ENCODE measurements at places on chromosomes 1 and 21.

- DNase-seq = no peak
These were observed 23.3 kb downstream of the TTC34 start for GRCh38 chr1:2778220-2778592.

DNA sequence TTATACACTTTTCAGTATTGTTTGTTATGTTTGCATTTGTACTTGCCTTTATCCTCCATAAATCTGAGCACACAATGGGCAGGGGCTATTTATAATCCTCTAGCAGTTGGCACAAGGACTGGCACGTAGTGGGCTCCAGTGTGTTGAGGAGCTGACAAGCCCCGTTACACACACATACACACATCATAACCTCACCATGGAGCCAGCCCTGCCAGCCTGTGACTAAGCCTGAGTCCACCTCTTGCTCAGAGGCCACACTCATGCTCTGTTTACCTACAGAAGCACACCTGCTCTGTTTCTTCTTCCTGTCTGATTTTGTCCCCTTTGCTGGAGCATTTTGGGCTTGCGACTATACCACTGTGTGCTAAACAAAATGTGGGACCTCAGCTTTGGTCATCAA, 64.5 kb upstream of the SPATA6 start:
- no peak for DNase-seq

GRCh38 chr1:153336650-153337049, 12.0 kb downstream of the PGLYRP4 start:
- no peak for DNase-seq

DNA sequence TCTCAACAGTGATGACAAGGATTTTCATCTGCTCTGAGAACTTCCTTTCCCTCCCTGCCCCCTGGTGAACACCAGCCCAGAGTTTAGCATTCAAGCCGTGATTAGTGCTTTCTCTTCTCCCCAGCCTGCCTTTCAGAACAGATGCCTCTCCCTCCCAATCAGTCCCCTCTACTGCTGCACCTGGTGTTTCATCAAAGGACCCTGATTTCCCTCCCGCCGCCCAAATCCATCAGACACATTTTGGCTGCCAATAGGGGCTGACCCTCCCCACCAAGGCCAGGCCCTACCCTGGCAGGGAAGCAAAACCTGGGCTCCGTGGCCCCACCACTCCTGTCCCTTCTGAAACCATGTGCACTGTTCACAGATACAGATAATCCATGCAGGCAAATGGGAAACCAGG, 34.0 kb upstream of the KLHDC7A start:
- DNase-seq = no peak

DNA sequence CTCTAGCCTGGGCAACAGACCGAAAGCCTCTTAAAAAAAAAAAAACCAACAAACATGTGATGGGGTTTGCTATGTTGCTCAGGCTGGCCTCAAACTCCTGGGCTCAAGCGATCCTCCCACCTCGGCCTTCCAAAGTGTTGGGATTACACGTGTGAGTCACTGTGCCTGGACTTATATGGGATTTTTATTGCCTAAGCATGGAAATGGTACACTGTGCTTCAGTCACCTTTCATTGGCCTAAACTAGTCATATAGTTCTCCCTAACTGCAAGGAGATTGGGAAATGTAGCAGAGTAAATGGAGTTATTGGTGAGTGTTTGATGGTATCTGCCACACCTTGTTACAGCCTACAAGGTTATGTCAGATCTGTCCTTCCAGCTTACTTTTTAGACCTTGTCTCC, 17.2 kb upstream of the MEF2D start:
- DNase-seq = no peak

- no peak for DNase-seq
These were observed 31.7 kb upstream of the LAX1 start for GRCh38 chr1:203733009-203733863.

- DNase-seq = no peak
These were observed 64.2 kb downstream of the SLC45A1 start for GRCh38 chr1:8382051-8382505.

DNA sequence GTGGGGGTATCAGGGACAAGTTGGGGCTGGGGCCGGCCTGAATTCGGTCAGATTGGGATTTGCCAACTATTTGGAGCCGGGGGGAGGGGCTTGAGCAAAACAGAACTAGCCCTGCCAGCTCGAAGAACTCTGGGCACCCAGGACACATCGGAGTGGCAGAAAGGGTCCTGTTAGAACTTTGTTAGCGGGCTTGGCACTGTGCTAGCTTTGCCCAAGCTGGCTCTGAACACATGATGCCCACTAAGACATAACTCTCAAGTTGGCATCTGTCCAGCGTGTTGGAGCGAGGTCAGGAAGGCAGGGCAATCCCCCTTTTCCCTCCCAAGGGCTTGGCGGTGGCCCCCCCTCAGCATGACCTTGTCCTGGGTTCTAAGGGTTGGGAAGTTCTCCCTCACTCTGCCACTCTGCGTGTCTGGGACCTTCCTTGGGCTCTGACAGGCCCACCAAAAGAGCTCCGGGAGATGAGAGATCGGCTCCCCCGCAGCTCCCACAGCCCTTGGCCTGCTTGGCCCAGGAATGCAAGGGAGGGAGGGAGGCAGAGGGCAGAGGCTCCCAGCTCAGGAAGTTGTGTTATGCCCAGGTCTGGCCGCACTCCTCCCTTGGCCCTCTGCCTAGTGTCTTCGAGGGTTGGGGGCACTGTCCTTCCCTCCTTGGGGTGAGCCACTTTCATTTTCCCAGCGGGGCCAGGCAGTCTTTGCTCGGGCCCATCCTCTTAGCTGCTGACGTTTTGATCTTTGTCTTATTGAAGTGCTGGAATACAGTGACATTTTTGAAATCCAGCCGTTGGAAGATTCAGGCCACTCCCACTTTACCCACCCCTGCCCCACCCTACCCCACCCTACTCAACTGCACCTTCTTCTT, 1.2 kb downstream of the LMNA start:
- DNase-seq = no peak
